ENCODE measurements at places on chromosomes 4 and X. TPM values are rescaled to one million over a fixed set of nuclear protein-coding genes. Genes with fewer than 3 reads are reported as not detected.

The NUP62CL gene
- total RNA-seq = not detected

The ZFP42 gene
- total RNA-seq = not detected

The DGKK gene
- total RNA-seq = not detected

The TMPRSS11B gene
- total RNA-seq = not detected

The EDA2R gene
- 17.6 TPM for total RNA-seq

The LRRC66 gene
- total RNA-seq = 0.32 TPM

The PAGE4 gene
- total RNA-seq = not detected

The CLCN4 gene
- total RNA-seq = 0.89 TPM

The REELD1 gene
- total RNA-seq = not detected

The TMEM271 gene
- not detected for total RNA-seq

The NPNT gene
- not detected for total RNA-seq

The ACE2 gene
- total RNA-seq = not detected

The PALLD gene
- total RNA-seq = 17.9 TPM

The MAGEA1 gene
- total RNA-seq = not detected

The NWD2 gene
- not detected for total RNA-seq

The S100G gene
- not detected for total RNA-seq

The HAND2 gene
- 11.2 TPM for total RNA-seq

The FTHL17 gene
- not detected for total RNA-seq

The CCNA2 gene
- total RNA-seq = 45.3 TPM

The CYTL1 gene
- not detected for total RNA-seq

The USP26 gene
- total RNA-seq = not detected

The CDS1 gene
- not detected for total RNA-seq

The TBCK gene
- 38.2 TPM for total RNA-seq

The PHEX gene
- 0.65 TPM for total RNA-seq

The CD99L2 gene
- total RNA-seq = 71.7 TPM
